Inflammatory macrophage (primary cell): ENCODE measurements at places on chromosomes 5 and 9.

- no peak for DNase-seq
Measured at GRCh38 chr5:7272408-7272965, 123.5 kb upstream of the ADCY2 start.

GRCh38 chr5:124752854-124753720 lies 6.6 kb upstream of the ZNF608 start:
- DNase-seq: no peak

DNA sequence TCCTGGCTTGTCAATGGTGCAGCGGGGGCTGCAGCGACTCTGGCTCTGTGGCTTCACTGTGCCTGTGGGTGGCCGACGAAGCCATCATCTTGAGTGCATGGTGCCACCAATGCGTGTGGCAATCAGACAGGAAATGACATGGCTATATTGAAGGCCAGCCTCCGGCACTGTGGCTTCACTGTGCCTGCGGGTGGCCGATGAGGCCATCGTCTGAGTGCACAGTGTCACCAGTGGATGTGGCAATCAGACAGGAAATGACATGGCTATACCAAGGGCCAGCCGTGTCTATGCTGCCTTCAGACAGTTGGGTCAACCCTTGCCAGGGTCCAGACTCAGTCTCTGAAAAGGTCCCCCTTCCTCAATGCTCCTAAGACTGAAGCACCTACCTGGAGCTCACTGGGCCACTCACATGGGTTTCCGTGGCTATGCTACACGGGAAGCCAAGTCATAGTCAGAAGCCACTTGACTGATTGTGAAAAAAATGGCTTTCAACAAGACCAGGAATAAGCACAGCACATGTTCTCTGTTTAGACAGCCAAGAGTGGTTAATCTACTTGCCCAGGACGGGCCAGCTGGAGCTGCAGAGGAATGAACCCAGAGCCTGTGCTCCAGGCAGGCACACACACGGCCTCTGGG lies 67.5 kb upstream of the S1PR3 start:
- peak; percentile 96 for DNase-seq

- peak; percentile 10 for DNase-seq
Measured at GRCh38 chr9:77933019-77933418, 98.6 kb downstream of the GNAQ start.

DNA sequence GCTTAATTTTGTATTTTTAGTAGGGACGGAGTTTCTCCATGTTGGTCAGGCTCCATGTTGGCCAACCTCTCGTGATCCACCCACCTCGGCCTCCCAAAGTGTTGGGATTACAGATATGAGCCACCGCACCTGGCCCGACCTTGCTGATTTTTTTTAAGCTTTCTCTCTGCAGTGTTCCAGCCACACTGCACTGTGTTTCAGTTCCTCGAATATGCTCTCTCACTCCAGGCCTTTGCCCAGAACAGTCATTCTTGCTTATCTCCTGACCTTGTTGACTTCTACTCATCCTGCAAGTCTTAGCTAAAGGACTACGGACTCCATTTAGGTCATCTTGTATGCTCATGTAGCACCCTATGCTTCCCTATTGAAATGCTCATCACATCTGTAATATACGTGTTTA lies 3.3 kb downstream of the SNAPC3 start:
- no peak for DNase-seq

DNA sequence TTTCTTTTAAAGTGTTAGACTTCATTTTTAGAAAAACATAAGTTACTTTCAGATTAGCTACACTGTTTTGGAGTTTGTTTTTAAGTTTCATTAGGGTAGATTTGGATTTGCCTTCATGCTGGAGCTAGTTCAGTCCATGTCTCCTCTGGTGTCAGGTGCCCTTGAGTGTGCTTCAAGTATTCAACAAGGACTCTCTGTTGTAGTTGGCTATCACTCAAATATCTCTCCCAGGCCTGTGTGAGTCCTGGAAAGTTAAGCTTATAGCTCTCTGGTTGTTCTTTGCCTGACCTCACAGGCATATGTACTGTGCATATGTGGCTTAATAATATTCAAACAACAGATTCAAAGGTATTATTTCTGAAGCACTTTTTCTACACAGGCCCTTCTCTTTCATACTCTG lies 45.4 kb downstream of the PTBP3 start:
- DNase-seq: no peak

- DNase-seq: no peak
Measured at GRCh38 chr5:110879675-110880074, 140.9 kb downstream of the SLC25A46 start.

DNA sequence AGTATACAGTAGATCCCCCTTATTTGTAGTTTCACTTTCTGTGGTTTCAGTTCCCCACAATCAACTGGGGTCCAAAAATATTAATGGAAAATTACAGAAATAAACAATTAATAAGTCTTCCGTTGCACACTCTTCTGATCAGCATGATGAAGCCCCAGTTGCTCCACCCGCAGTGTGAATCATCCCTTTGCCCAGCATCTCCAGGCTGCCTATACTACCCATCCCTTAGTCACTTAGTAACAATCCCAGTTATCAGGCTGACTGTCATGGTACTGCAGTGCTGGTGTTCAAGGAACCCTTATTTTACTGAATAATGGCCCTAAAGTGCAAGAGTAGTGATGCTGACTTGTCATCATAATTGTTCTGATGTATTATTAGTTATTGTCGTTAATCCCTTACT lies 28.9 kb downstream of the SHC3 start:
- DNase-seq: no peak
